ENCODE measurements at places on chromosomes 16 and 17. TPM values are rescaled to one million over a fixed set of nuclear protein-coding genes. Genes with fewer than 3 reads are reported as not detected.
A peak's percentile ranks its signal among the peaks of the same experiment; 100 is the strongest.

GRCh38 chr17:62705778-62706597, 78.5 kb downstream of the MRC2 start:
- peaks cover 48% of the 10 kb centered on the region for H3K4me1 ChIP-seq
- no peaks in the 10 kb centered on the region for H3K27me3 ChIP-seq
- peaks cover 2% of the 10 kb centered on the region for H3K36me3 ChIP-seq
- H3K4me3 ChIP-seq = peak overlapping the region; percentile 46
- DNase-seq = peak; percentile 57

Gene DHRS7C
- polyA plus RNA-seq = not detected

GRCh38 chr16:78706637-78707036, 607.2 kb downstream of the WWOX start:
- H3K27me3 ChIP-seq = no peaks in the 10 kb centered on the region
- no peak overlapping the region for H3K27ac ChIP-seq
- DNase-seq = no peak
- no peaks in the 10 kb centered on the region for H3K4me1 ChIP-seq
- H3K36me3 ChIP-seq = no peaks in the 10 kb centered on the region
- no peak overlapping the region for H3K4me3 ChIP-seq

Gene CDH1
- 28.8 TPM for polyA plus RNA-seq

GRCh38 chr16:24270721-24271442, 14.7 kb downstream of the CACNG3 start:
- H3K27ac ChIP-seq = no peak overlapping the region
- H3K4me1 ChIP-seq = no peaks in the 10 kb centered on the region

DNA sequence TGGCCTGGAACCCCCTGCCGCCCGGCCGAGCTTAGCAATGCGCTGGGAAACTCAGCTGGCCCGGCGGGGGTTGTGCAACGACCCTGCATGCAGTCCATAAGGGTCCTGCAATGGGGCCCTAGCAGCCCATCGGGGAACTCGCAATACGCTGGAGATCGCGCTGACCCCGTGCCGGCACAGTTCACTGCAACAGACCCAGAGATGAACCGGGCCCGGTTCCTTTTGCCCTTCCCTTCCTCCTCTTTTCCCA, 375 bp downstream of the SLC25A11 start:
- peaks cover 32% of the 10 kb centered on the region for H3K4me1 ChIP-seq
- peak overlapping the region; percentile 96 for H3K27ac ChIP-seq
- no peaks in the 10 kb centered on the region for H3K27me3 ChIP-seq
- DNase-seq = no peak
- H3K4me3 ChIP-seq = peak overlapping the region; percentile 93
- peaks cover 68% of the 10 kb centered on the region for H3K36me3 ChIP-seq

GRCh38 chr17:10879190-10879836, 41.4 kb upstream of the PIRT start:
- H3K4me3 ChIP-seq = no peak overlapping the region
- no peaks in the 10 kb centered on the region for H3K36me3 ChIP-seq
- peaks cover 10% of the 10 kb centered on the region for H3K4me1 ChIP-seq
- no peaks in the 10 kb centered on the region for H3K27me3 ChIP-seq
- DNase-seq = peak; percentile 77
- no peak overlapping the region for H3K27ac ChIP-seq

GRCh38 chr17:45929344-45929743, 35.0 kb downstream of the MAPT start:
- peaks cover 3% of the 10 kb centered on the region for H3K36me3 ChIP-seq
- no peaks in the 10 kb centered on the region for H3K27me3 ChIP-seq
- peaks cover 4% of the 10 kb centered on the region for H3K4me1 ChIP-seq

DNA sequence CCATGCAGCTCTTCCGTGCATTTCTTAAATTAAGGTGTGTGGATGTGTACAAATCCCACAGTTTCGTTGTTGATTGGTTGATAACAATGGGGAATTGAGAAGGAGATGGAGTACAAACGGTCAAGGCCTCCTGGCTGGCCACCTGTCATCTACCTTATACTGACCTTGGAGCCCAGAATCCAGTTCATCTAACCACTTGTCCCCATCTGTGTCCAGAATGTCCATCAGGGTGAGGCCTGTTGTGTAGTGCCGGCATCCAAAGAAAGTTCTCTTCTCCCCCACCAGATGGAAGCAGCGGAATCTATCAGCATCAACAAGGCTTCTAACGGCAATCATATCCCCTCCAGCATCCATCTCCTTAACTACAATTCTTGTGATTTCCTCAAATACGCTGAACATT, 1.5 kb downstream of the GSDMB start:
- no peaks in the 10 kb centered on the region for H3K4me1 ChIP-seq
- H3K36me3 ChIP-seq = peaks cover 30% of the 10 kb centered on the region
- H3K27ac ChIP-seq = no peak overlapping the region
- no peaks in the 10 kb centered on the region for H3K27me3 ChIP-seq
- no peak for DNase-seq
- H3K4me3 ChIP-seq = no peak overlapping the region
